Astrocyte of the spinal cord (primary cell): ENCODE measurements at places on chromosomes 5 and 9.

DNA sequence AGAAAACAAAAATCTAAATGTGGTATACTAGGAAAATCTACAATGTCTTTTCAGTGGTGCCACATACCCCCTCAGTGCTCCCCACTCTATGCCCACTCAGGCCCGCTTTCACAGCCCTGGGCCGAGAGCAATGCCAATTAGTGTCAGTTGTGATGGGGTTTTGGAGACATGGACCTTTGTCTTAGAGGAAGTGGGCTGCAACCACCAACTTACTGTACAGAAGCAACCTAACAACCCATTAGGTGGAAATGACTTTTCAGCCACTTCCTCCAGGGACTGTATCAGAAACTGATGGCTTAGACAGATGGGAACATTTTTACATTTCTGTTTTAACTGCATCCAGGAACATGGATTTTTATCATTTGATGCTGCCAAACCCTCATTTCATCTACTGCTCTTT is 268.0 kb downstream of the BNC2 start:
- DNase-seq: no peak

DNA sequence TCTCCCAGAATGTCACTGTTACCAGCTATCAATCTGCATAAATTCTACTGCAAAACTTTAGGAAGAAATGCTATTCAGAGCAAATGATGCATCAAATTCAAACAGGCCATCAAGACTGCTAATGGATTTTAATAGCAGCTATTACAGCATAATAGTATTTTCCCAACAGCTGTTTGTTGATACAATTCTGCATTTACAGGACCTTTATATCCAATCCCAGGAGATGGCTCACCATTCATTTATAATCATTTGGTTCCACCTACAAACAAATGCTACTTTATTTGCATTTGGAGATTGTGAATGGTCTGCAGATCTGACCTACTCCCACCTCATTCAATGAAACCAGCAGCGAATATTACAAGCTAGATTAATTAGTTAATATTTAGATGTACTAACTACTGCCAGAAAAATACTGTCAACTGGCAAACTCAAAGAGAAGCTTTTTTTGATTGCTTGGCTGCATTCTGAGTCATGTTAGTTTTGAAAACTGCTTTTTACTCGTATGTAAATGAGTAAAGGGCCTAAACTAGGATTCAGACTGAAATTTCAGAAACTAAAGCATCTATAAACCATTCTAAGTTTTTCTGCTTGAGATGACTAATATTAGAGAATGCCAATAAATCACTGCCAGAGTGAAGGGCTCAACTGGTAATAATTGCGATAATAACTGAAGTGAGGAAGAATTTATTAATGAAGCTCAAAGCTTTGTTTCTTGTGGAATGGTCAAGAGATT is 7.1 kb upstream of the PCA3 start:
- DNase-seq: no peak

GRCh38 chr9:129558551-129559505 is 62.1 kb downstream of the C9orf50 start:
- DNase-seq: no peak

GRCh38 chr5:5711592-5711991 is 289.1 kb downstream of the ICE1 start:
- DNase-seq: no peak

GRCh38 chr5:96875791-96876291 is 459 bp upstream of the ERAP2 start:
- no peak for DNase-seq

GRCh38 chr5:179281694-179282093 is 63.6 kb downstream of the ADAMTS2 start:
- DNase-seq: no peak

GRCh38 chr5:61256474-61256873 is 75.6 kb upstream of the ZSWIM6 start:
- DNase-seq: peak; percentile 25

DNA sequence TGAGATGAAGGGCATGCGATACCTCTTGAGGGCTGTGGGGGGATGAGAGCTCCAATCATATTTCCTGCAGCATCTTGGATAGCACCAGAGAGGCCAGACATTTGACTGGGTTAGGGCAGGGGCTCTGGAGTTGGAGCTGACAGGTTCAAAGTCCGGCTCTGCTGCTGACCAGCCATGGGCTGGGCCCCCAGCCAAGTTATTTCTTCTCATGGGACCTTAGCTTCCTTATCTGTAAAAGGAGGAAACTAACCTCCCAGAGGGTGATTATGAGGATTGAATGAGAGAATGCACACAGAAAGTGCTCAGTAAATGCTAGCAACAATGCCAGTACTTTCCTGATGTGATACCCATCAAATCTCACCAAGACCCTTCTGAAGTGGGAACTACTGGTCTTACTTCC is 65.2 kb upstream of the SLC25A51 start:
- peak; percentile 55 for DNase-seq

DNA sequence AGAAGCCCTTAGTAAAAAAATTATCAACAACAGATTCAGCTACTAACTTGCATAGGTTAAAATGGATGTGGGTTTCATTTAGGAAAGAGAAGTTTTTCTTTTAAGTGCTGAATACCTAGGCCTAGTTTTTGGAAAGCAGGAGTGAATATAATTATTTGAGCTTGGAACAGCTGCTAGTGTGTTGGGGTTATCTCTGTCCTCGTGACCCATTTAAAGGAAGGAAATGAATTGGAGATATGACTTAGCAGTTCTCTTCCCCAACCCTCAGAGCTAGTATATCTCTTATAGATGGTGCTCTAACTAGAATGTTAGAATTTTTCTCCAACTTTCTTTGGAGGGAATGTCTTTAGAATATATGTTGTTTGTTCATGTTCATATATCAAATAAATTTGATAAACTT is 38.6 kb downstream of the ZNF366 start:
- no peak for DNase-seq

- DNase-seq: peak; percentile 84
These were observed 98.9 kb upstream of the CPEB4 start for GRCh38 chr5:173789031-173789920.

GRCh38 chr5:117191251-117191650 is 616.6 kb upstream of the SEMA6A start:
- no peak for DNase-seq

- DNase-seq: no peak
These were observed 51.0 kb downstream of the JADE2 start for GRCh38 chr5:134576386-134577021.

- no peak for DNase-seq
These were observed 97.3 kb upstream of the EQTN start for GRCh38 chr9:27394154-27394825.

DNA sequence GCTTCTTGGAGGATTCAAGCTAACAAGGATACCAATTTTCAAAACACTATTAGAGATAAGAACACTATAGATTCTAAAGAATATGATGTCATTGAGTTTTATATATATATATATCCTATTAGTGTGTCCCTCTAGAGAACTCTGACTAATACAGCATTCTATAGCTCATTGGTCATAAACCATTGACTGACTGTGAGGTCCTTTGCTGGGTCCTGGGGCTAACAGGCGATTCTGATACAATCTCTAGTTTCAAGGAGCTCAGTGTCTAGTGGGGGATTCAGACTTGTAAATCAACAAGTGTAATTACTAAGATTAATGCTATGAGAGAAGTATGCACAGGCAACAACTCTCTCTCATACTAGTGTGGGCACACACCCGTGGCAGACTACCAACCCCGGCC is 234.5 kb downstream of the DENND1A start:
- DNase-seq: no peak

GRCh38 chr9:133731876-133732638 is 6.1 kb downstream of the SARDH start:
- no peak for DNase-seq

DNA sequence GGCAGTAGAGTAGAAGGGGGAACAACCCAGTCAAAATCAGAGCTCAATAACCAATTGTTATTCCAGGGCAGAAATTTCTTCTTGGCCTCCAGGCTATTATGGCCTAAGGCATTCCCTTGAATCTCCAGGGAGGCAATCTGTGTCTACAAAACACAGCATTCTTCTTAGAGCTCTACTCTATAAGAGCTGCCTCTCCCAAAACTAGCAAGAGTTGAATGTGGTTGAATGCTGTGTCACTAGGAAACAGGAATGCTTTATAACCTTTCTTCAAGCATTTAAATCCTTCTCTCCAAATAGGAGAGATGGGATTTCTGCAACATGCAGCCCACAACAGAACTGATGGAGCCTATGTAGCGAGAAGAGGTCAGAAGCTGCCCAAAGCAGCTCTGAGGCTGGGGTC is 97.1 kb upstream of the APC start:
- no peak for DNase-seq

DNA sequence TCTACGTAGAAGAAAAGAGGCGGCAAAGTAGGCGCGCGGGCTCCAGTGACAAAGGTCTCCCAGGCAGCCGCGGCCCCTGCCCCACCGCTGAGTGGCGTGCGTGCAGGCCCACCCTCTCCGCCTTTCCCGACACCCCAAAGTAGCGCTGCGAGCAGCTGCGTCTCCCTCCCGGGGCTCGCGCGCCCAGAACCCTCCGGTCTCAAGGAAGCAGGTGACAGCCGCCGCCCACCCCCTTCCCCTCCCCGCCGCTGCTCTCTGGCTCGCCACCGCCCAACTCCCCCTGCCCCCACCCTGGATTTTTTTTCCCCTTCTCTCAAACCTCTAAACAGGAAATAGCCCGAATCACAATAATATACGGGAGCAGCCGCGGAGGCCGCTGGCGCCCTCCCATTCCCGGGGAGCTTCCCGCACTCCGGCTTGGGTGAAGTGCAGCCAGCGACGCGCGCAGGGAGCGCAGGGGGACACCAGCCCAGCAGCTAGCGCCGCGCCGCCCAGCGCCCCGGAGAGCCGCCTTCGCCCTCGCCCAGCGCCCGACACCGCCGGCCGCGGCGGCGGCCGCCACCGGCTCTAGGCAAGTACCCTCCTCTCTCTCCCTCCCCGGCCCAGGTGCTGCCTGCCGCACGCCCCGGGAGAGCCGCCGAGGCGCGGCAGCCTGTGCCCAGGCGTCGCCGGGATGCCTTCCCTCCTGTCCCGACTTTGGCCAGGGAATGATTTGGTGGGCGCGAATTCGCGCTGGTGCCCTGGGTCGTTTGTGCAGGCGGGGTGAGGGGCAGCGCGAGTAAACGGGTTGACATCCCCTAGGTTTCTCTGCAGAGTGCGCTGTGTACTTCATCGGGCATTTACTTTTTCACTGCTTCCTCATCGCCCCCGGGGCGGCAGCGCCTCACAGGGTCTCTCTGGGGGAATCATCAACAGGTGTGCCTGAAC is 52.7 kb upstream of the TJP2 start:
- peak; percentile 17 for DNase-seq

DNA sequence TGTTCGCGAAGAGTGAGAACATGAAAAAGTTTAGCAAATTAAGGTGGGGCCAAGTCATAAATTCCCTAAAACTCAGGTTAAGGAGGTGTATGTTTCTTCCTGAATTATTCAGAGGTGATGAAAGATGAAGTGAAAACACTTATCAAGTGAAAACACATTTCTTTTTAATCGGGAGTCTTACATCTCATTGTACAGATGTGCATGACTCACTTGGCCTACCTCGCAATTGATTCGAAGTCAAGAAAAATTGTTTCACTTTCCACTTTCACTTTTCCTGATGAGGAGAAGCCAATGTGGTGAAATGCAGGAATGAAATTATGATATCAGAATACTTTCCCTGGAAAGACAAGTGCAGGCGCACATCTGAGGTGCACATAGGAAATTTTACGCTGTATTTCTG is 78.7 kb downstream of the SLC25A46 start:
- DNase-seq: peak; percentile 10

GRCh38 chr5:51872144-51872543 is 488.9 kb downstream of the ISL1 start:
- no peak for DNase-seq

GRCh38 chr5:134437340-134437846 is 25.7 kb upstream of the CDKN2AIPNL start:
- DNase-seq: no peak
